ENCODE measurements at places on chromosomes 1 and 21. TPM values are rescaled to one million over a fixed set of nuclear protein-coding genes. Genes with fewer than 3 reads are reported as not detected.

Gene BEND5
- 14.5 TPM for total RNA-seq

DNA sequence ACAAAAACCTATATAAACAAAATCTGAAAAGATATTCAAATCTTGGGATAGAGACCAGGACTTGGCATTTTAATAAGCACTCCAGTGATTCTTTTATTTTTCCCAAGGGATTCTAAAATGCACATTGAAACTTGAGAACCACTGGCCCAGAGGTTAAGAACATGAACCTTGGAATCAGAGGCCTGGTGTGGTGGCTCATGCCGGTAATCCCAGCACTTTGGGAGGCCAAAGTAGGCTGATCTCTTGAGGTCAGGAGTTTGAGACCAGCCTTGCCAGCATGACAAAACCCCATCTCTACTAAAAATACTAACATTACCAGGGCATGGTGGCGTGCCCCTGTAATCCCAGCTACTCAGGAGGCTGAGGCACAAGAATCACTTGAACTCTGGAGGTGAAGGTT is 12.9 kb upstream of the CEP85 start:
- no peak for DNase-seq

DNA sequence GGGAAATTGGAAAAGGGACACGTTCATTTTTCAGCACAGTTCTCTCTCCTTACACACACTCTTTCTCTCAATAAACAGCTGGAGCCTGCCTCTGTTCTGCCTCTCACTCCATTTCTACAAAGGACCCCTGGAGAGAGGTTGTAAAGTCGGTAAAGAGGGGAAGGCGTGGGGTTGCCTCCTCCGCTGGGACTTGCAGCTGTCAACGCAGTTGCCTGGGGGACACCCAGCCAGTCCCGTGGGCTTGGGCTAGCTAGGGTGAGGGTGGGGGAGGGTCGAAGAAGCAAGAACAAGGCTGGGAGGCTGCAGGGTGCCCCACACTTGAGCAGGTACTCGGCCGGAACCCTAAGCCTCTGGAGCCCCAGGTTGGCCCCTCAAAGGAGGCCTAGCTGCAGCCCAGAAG is 27.6 kb downstream of the C1orf216 start:
- DNase-seq, result no peak

Gene TTLL7
- total RNA-seq, result 0.12 TPM

Gene SOX13
- not detected for total RNA-seq

GRCh38 chr1:91876781-91877573 is 9.0 kb downstream of the TGFBR3 start:
- DNase-seq, result no peak

DNA sequence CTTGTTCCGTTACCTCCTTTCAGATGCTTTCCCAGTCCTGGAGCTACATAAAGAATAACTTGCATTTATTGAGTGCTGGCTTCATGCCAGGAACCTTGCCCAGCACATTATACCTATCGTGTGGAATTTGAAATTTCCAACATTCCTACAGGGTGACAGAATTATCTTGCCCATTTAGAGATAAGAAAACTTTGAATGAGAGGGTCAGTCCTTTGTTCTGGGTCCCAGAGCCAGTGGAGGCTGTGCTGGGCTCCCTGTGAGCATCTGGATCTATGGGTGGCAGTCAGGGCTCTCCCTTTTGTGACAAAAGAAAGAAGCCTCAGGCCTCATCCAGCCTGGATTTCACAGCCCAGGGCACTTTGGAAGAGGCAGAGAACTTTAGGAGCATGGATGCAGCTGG is 3.2 kb downstream of the GSTM4 start:
- DNase-seq, result no peak

Gene HMCN1
- 0.27 TPM for total RNA-seq

Gene FCAMR
- not detected for total RNA-seq

DNA sequence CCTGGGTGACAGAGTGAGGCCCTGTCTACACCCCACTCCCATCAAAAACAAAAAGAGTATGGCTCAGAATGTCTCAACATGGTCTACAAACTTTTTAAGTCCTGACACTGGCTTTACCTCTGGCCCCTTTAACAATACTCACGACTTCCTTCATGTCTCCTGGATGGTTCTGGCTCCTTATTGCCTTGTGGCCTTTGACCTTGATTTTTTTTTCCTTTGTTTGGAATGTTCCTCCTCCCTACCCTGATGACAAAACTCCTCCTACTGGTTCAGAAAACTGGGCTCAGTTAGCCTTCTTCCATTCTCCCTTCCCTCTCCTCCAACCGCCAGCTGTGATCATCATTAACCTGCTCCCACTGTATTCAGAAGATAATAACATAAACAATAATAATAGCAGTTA is 4.6 kb upstream of the SOAT1 start:
- DNase-seq, result no peak

DNA sequence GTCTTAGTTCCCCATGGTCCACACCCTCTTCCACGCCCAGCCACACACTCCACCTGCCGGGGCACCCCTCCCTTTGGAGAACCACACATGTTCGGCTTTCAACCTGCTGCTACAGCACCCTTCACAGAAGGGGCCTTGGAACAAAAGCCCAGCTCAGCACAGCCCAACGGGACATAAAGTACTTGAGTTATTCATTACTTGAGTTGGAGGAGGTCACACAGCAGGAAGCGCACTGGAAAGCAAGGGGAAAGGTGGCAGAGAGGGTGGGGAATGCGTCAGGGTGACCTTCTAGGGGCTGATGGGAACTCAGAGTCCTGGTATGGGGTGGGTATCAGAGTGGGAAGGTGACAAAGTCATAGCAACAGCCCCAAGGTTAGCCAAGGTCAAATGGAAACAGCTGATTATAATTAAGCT is 3.0 kb upstream of the ATP1B1 start:
- no peak for DNase-seq

GRCh38 chr1:51253691-51254090 is 17.6 kb downstream of the RNF11 start:
- no peak for DNase-seq

Gene ANGPTL1
- total RNA-seq, result not detected

DNA sequence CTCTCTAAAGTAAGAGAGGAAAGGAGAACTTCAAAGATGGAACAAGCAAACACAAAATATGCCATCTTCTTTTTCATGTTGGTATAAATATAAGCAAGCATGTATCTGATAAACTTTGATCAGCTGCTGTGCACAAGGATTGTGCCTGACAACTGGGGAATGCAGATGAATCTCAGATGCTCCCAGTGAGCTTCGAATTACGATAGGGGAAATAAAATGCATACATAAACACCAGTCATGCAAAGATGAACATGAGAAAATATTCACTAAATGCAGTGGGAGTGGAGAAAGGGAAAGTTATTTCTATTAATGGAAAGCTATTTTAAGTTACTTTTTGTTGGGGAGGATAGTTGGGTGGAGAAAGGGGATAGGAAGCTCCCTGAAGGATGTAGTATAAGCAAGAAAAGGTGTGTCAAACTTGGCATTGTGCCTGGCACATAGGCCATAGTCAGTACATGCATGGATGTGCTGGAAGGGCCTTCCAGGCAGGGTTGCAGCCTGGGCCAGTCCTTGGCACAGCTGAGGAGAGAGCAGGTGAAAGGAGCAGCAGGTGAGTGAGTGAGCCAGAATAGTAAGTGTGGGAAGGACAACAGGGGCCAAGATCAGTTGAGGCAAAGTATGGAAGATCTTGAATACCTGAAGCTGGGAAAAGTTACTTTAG is 57.8 kb upstream of the PGD start:
- DNase-seq, result no peak

Gene ARL8A
- total RNA-seq, result 58.0 TPM

Gene SLC2A5
- total RNA-seq, result 4.5 TPM

GRCh38 chr1:236425031-236425663 is 31.1 kb downstream of the EDARADD start:
- DNase-seq, result peak; percentile 22

DNA sequence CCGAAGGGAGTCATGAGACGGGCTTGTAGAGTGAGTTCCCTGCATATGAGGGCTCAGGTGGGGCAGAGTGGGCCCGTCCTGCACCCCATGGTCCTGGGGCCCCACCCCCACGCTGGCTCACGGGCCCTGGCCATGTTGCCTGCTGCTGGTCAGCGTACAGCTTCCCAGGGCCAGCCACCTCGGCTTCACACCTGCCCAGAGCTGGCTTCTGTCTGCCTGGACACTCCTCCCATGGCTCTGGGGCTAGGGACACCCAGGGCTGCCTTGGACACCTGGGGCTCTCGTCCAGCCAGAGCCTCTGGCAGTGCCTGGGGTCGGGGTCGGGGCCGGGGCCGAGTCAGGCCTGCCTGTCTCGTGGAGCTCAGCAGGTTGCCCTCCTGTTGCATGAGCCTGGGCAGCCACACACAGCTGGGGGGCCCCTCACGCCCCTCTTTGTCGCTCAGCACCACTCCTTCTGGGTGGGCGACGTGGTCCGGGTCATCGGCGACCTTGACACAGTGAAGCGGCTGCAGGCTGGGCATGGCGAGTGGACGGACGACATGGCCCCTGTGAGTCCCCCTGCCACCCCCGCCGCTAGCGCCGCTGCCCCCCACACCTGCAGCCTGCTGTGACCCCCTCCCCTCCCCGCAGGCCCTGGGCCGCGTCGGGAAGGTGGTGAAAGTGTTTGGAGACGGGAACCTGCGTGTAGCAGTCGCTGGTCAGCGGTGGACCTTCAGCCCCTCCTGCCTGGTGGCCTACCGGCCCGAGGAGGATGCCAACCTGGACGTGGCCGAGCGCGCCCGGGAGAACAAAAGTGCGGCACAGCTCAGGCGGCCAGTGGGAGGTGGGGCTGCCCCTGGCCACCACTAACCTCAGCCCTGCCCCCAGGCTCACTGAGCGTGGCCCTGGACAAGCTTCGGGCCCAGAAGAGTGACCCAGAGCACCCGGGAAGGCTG is 5.5 kb upstream of the MMP23B start:
- DNase-seq, result no peak

GRCh38 chr1:246170574-246171261 is 336.4 kb downstream of the SMYD3 start:
- no peak for DNase-seq

Gene ARF1
- total RNA-seq, result 209 TPM

Gene NR5A2
- total RNA-seq, result 0.07 TPM

- DNase-seq, result no peak
Observed at GRCh38 chr1:201128476-201128875, 1.5 kb upstream of the ASCL5 start.

DNA sequence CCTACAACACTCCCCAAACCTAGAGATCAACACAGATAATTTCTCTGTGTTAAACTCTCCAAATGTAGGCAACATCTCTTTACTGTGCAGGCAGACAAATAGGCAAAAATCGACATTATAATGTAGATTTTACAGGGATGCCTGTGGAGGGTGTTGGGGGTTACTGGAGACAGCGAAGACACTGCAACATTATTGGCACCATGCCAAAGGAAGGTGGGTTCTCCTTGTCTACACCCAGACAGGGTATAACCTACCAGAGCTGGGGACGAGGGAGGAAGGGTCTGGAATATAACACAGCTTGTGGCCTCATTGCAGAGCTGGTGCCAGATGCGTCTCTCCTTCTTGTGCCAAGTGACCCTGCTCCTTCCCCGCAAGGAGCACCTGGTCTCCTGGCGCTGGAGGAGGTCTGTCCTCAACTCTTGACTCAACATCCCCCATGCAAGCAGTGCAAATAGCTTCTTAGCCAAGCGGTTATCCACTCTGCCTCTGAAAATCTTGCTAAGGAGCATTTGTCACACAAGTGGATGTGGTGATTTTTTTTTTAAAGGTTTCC is 404.0 kb downstream of the PRDM2 start:
- no peak for DNase-seq

- DNase-seq, result no peak
Observed at GRCh38 chr21:44018813-44019567, 6.9 kb downstream of the TRAPPC10 start.

Gene TNFRSF4
- total RNA-seq, result 0.86 TPM

- no peak for DNase-seq
Observed at GRCh38 chr1:165381745-165382505, 25.4 kb upstream of the LMX1A start.

Gene PLEKHM2
- total RNA-seq, result 105 TPM

DNA sequence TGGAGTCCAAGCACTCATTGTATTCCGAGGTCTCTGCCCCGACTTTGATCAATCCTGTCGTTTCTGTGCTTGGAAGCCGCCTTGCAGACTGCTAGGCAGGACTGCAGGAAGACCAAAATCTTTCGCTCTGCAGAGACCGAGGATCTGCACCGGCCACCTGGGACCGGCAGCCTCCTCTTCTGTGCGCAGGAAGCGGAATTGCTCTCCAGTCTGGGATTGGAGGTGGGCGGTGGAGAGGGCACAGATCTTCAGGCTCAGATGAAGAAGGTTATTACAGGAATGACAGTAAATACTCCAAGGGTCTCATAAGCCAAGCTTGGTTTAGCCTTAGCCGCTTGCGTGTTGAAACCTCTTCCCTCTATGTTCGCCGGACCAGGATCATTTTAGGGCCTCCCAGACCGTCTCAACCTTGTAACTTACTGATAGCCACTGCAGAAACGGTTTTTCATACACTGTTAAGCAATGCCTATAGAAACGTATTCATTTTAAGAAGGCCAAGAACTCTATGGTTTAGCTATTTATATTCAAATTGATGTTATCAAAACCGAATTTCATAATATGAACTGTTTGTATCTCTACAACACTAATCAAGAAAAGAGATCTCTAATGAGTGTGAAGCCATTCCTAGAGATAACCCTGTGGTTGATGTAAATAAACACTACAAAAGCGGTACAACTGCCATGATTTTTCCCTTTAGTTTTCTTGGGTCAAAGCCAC is 1.1 kb downstream of the MIA3 start:
- no peak for DNase-seq

DNA sequence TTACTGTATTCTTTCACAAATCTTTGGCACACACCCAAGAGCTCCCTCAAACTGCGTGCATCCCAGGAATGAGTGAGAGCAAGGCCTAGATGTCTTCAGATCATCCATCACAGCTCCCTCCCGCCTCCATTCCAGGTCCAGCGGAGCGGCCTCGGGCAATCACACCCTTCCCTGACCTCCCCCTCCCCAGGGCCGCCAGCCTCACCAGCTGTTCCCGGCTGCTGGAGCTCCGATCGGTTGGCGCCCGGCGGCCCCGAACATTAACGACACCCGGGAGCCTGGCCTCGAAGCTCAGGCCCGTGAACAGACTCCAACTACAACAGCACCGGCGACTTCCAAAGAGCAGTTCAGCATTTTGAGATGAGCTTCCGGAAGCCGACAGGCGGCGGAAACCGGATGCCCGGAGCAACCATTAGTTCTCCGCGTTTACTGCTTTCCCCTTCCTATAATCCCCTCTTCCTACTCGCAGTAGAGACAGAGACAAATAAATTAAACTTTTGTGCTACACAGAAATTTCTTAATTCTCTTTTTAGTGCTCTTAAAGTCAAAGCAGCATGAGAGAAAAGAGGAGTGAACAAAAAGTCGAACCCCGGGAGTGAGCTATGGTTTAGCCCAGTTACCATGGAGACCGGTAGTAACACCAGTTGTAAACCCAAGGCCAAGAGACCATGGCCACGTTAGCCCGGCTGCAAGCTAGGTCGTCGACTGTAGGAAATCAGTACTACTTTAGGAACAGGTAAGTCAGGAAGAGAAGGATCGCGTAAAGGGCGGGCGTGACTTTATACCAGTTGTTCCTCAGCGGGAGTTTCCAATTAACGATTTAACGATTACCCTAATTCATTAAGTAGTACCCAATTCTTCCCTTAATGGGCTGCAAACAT is at the start of the genes GPATCH2 and SPATA17:
GPATCH2 (minus strand) TSS at position 380 of the 881 bp plus-strand sequence; CDS start at position 261, 119 bp downstream.
SPATA17 (plus strand) TSS at position 634 of the 881 bp plus-strand sequence; CDS start at position 669, 35 bp downstream.
- peak; percentile 59 for DNase-seq

Measured in activated B cell treated with CpG ODN at 0.5 μM for 24 hours (primary cell).